ENCODE measurements at places on chromosomes 13 and 19.

- no peak for DNase-seq
Observed at GRCh38 chr19:8489561-8490394, 12.7 kb downstream of the PRAM1 start.

DNA sequence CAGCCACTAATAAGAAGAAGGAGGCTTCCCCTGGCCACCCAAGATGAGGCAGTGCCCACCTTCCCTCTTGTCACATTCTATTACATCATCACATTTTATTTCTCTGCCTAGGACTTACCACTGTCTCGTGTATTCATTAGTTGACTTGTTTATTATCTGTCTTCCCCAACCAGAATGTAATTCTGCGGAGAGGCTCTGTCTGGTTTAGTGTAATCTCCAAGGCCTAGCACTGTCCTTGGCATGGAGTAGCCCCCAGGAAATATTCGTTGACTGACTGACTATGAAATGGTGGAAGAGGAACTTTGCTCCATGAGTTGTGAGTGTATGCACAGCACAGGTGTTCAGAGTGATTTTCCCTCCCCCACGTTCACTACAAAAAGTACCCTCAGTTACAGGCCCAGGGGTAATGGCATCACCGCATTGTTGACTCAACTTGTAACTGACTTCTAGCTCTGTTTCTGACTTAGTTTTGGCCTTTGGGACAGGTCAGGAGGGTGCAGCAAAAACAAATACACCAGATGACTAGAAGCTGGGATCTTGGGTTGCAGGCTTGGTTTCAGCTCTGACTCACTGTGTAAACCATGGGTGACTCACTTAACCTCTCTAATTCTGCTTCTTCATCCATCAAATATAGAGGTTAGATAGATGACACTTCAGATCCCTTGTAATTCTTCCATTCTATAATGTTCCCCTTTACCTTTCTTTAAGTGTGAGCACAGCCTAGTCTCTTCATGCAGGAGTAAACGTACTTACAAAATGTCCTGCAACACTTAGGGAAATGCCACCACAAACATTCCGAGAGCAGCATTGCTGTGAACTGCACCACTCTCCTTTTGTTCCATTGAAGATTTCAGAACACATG lies 229.7 kb downstream of the KCNRG start:
- no peak for DNase-seq

- no peak for DNase-seq
Observed at GRCh38 chr13:23477101-23477500, 43.6 kb upstream of the SACS start.

DNA sequence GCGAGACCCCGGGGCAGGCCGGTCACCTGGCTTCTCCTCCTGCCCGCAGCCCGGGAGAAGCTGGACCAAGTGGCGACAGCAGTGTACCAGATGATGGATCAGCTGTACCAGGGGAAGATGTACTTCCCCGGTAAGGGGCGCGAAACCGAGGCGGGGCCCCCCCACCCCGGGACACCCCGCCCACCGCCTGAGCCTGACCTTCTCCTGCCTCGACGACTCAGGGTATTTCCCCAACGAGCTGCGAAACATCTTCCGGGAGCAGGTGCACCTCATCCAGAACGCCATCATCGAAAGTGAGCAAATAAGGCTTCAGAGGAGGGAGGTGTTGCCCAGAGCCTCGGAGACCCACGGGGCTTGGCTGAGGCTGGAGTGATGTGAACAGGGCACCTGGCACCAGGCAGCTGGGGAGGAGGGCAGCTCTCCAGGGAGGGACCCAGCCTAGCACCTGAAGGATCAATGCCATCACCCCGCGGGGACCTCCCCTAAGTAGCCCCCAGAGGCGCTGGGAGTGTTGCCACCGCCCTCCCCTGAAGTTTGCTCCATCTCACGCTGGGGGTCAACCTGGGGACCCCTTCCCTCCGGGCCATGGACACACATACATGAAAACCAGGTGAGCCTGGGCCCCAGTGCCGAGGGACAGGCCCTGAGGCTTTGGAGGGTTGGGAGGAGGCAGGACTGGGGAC lies 629 bp downstream of the IZUMO4 start:
- DNase-seq = no peak

GRCh38 chr13:41740479-41740878 lies 220.4 kb downstream of the VWA8 start:
- DNase-seq = no peak

DNA sequence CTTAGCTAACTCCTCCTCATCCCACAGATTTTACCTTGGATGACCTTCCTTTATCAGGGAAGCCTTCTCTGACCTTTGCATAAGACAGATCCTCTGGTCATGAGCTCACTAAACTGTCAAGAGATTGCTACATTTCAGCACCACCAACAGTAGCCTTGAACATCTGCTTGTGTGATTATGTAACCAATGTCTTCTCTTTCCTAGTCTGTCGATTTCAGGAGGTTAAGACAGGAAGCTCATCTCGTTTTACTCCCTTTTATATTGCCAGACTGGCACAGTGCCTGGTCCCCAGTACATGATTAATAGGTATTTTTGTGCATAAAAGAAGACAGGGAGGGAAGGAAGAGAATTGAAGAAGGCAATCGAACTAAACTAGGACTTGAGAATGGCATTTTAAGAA lies 1697.7 kb downstream of the EFNB2 start:
- DNase-seq = no peak

Data from activated naive CD4-positive, alpha-beta T cell (primary cell).